ENCODE measurements at places on chromosomes 13 and 19.

DNA sequence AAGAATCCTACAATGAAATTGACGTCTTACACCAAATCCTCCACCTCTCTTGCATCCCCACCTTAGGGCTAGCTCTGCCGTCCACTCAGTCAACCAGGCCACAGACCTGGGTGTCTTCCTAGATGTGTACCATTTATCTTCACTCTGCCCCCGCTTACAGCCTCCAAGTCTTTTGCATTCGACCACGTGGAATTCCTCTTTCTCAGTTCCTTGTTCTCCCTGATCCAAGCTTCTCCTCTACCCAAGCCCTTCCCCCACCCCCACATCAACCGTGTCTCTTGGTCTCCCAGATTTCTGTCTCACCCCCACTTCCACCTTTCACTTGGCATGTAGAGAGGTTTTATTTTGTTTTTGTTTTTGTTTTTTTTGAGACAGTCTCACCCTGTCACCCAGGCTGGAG lies 1.2 kb upstream of the DMWD start:
- no peak for DNase-seq

DNA sequence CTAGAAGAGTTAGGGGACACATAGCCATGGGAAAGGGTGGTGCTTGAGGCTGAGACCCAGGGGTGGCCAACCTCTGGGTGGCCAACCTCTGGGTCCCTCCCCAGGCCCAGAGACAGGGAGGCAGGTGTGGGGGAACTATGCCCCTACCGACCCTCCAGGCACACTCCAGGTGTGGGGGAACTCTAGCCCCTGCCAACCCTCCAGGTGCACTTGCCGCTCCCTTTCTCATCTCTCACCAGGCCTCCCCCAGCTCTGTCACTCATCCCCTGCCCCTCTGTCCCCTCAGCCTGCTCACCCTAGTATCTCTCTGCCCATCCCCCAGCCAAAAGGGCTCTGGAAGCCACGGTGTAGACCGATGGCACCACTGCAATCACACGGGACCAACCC lies 10.6 kb upstream of the VSTM2B start:
- no peak for DNase-seq

DNA sequence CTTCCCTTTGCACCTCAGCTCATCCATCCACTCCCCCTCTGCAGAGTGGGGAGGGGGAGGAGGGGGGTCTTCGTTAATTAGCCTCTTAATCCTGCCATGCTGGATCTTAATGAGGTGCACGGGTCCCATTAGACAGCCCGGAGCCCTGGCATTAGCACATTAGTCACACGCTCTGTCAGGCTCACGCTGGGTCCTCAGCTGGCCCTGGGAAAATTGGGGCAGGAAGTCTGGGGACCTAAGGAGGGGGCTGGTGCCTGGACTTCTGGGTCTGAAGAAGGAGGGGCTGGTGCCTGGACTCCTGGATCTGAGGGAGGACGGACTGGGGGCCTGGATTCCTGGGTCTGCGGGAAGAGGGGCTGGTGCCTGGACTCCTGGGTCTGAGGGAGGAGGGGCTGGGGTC lies 444 bp upstream of the NCCRP1 start:
- peak; percentile 68 for DNase-seq

- no peak for DNase-seq
These were observed 245.3 kb downstream of the ITGBL1 start for GRCh38 chr13:101697745-101698144.

DNA sequence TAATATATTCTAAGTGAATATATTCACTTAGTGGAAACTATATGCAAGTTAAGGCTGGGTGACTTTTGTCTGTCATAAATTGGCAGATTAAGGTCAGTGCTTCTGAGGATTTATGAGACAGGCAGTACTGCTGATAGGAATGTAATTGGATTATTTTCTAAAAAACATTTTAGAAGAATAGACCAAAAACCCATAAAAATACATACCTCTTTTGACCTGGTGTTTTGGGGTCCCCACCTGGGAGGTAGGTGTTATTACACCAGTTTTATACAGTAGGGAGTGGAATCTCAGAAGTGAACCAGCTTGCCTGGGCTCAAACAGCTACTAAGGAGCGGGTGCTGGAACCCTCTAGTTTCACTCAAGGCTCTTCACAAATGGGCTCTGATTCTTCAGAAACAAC lies 25.3 kb downstream of the COG3 start:
- no peak for DNase-seq

DNA sequence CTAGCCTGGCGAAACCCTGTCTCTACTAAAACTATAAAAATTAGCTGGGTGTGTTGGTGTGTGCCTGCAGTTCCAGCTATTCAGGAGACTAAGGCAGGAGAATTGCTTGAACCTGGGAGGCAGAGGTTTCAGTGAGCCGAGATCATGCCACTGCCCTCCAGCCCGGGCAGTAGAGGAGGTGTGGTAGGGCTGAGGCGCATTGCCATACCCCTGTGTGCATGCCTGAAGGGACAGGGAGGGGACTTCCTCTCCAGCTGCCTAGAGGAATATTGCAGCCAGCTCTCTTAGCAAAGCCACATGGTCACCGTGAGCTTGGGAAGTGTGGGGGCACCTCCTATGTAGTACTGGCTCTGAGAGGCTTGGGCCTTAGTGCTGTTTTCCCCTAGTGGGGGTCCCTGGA lies 29.2 kb upstream of the PEPD start:
- DNase-seq: no peak

- DNase-seq: peak; percentile 48
These were observed 97.0 kb upstream of the GPR183 start for GRCh38 chr13:99404005-99404755.

DNA sequence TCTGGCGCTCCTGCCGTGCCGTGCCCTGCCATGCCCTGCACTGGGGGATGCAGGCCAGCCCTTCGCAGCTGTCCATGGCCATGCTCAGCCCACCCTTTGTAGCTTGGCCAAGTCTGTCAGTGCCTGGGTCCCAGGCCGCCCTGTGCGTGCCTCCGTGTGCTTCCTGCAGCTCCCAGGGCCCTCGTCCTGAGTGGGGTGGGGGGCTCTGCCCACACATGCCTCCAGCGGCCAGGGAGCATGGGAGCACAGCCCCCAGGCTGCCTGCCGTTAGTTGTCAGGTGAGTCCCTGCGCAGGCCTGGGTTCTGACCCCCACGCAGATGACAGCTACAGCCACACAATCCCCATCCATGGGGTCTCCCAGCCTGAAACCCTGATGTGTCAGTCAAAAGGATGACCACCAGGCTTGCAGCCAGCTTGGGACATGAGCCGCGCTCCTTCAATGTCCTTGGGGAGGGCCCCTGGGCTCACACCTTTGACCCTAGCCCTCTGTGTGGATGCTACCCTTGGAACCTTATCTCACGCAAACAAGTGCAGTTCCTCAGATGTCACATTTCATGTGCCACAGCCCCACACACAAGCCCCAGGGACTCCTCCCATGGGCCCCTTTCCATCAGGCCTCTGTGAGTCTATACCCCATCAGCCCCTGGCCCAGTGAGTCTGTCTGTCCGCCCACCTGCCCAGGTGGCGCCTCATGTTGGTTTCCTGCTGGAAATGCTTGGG lies 24.5 kb downstream of the TMED1 start:
- no peak for DNase-seq

- peak; percentile 19 for DNase-seq
These were observed 420.6 kb downstream of the ZNF536 start for GRCh38 chr19:30792561-30793505.

DNA sequence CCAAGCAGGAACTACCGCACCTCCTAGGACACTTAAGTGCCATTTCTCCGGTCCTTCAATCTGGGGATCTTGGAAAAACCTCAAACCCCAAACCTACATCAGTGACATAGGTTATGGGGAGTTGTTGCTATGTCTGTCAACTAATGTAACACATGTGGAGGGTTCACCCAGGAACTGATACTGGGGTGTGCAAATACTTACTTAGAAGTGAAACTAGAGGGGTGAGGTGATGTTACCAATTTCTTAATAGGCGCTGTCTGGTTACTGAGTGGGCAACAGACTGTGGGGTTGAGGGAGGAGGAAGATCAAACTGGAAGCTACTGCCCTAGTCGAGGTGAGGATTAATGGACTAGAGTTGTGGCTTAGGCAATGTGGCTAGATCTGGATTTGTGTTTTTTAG lies 1.9 kb downstream of the ZNF586 start:
- DNase-seq: no peak

- no peak for DNase-seq
These were observed 166.6 kb downstream of the SLITRK6 start for GRCh38 chr13:85632526-85633195.

DNA sequence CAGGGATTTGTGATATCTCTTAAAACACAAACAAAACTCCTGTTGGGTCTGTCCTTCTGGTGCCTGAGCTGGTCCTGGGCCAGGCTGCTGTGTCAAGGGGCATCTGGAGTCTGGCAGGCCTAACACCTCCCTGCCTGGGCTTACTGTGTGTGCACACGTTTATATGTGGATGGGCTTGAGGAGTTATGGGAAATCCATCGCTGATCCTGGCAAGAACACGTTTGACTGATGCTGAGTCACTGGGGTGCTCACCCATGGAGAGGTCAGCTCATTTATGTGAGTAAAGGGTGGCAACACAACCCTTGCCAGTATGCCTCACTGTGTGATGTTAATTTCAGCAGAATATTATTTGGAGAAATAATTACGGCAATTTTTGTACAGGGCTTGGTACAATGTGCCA lies 44.5 kb upstream of the PCDH8 start:
- DNase-seq: peak; percentile 35

- no peak for DNase-seq
These were observed 216.8 kb downstream of the DIAPH3 start for GRCh38 chr13:59946944-59947343.

DNA sequence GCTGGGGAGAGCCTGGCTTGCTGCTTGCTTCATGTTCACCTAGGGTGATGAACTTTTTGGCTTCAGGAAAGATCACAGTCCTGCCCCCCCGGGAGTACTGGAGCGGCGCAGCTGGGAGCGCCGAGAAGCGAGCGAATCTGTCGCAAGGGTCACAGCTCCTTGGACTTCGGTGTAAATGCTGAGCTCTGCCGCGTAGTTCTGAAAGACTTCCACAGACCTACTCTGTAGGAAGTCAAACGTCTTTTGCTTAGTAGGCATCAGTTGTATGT lies 2.7 kb downstream of the ING1 start:
- DNase-seq: no peak

- DNase-seq: no peak
These were observed 32.8 kb downstream of the ZSWIM9 start for GRCh38 chr19:48203222-48203793.

DNA sequence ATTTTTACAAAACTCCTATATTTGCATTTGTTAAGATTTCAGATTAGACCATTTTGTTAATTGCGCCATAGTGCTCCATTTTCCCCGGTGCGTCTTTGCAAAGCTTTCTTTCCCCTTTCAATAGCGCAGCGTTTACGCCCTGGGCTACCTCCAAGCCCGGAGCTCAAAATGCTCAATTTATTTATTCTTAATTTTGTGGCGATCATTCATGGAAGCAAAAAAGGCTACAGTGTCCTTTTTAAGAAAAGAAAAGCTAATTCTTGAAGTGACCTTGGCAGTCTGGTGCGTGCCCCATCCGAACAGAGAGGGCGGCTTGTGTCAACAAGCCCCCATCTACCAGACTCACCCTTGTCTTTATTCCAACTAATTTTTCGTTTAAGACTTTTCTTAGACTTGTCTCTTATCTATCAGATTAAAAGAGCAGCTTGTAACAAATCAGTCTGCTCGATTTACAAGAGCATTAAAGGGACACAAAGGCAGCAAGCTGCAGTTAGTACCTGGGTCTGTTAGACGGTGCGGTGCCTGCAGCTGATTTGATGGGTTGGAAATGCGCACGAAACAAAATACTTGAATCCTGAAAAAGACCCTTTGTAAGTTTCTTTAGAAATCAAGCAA lies 30.1 kb downstream of the GSX1 start:
- no peak for DNase-seq

- DNase-seq: peak; percentile 57
These were observed 19.3 kb downstream of the CCNE1 start for GRCh38 chr19:29831041-29831548.

GRCh38 chr19:39428283-39429112 lies 7.3 kb downstream of the RPS16 start:
- DNase-seq: peak; percentile 97

DNA sequence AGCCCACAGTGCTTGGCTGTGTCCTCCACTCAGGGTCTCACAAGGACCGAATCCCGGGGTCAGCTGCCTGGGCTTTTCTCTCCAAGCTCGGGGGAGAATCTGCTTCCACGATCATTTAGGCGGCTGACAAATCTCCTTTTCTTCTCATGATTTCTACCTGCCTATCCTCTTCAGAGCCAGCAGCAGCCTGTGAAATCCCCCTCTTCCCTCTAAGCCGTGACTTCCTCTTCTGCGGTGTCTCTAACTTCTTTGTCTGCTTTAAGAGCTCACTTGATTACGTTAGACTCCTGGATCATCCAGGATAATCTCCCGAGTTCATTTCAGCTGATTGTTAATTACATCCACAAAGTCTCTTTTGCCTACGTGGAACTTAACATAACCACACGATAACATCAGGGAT lies 22.5 kb upstream of the ZNF845 start:
- DNase-seq: no peak

DNA sequence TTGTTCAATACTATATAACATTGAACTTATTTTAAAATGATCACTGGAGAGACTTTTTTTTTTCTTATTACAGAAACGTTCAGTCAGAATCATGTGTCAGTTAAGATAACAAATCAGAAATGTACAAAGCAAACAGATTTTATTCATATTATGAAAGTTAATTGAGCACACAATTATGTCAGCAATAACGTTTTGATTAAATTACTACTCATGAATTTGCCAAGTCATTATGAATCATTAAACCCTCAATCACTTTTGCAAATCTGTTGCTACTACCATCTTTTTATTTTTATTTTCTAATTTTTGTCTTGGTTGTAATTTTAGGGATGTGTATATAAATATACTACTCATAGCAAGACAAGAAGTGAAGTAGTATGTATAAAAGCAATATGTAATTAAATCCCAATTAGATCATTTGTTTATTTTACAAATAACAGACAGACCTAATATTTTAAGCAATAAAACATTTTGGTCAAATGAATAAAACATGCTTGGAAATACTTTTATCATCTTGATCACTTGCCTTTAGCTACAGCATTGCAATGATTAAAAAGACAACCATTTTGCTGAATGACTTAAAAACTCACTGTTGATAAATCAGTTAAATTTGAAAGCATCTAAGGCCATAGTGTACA lies 893.4 kb upstream of the MIR17HG start:
- no peak for DNase-seq

- no peak for DNase-seq
These were observed 401.9 kb downstream of the KLF12 start for GRCh38 chr13:73732350-73732749.

- DNase-seq: peak; percentile 78
These were observed 13.8 kb upstream of the CEACAM16 start for GRCh38 chr19:44684892-44685863.
